ENCODE measurements at places on chromosomes 13 and 19.

DNA sequence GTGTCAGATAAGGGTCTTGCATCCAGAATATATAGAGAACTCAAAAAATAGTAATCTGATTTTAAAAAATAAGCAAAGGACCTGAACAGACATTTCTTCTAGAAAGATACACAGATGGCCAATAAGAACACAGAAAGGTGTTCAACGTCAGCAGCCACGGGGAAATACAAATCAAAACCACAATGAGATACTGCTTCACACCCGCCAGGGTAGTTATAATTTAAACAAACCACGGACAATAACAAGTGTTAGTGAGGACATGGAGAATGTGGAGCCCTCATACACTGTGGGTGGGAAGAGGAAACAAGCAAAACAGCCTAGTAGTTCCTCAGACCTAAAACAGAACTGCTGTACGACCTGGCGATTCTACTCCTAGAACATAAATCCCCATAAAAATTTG is 26.7 kb upstream of the NAPA start:
- no peak for DNase-seq

- no peak for DNase-seq
Measured at GRCh38 chr19:38049105-38049649, 142.2 kb downstream of the SIPA1L3 start.

- no peak for DNase-seq
Measured at GRCh38 chr19:18446811-18447359, 9.0 kb upstream of the ISYNA1 start.

GRCh38 chr19:55259540-55260210 is 858 bp upstream of the PPP6R1 start:
- no peak for DNase-seq

DNA sequence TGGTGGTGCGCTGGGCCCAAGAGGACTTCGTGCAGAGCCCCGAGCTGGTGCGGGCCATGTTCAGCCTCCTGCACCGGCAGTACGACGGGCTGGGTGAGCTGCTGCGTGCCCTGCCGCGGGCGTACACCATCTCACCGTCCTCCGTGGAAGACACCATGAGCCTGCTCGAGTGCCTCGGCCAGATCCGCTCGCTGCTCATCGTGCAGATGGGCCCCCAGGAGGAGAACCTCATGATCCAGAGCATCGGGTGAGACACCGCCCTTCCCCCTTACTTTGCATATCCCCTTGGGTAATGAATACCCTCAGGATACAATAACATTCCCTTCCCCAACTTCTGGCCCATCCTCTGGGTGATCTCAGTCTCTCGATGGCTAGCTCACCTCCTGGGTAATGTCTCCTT is 60.9 kb downstream of the RYR1 start:
- DNase-seq, result no peak

DNA sequence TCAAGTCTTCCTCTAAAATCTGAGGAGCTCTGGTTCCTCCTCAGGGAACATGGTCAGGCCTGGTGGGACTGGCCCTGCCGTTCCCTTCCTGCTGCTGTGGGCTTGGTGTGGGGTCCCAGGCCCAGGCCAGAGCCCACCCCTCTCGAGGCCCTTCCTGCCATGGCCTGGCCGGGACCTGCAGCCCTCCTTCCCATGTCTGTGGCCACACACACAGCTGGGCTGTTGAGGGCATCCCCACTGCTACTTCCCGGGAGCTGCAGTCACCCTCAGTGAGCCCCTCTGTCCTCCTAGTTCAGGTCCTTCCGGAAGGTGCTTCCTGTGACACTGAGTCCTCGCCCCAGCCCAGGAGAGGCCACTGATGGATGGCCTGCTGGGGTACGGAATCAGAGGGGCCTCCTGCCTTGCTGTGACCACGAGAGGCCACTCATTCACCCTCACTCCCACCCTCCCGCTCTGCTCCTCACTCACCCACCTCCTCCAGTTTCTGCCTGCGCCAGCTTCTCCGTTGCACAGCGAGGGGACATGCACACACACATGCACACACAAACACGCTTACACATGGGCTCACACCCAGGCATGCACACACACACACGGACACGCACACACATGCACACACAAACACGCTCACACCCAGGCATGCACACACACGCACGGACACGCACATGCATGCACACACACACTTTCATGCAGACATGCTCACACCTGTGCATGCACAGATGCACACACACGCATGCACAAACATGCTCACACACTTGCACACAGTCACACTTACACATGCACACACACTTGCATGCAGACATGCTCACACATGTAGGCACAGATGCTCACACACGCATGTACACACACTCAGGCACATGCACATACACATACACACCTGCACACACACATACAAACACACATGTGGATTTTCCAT is 7.3 kb upstream of the MCF2L start:
- DNase-seq, result no peak

GRCh38 chr13:109646423-109646822 is 140.0 kb downstream of the IRS2 start:
- DNase-seq, result no peak

DNA sequence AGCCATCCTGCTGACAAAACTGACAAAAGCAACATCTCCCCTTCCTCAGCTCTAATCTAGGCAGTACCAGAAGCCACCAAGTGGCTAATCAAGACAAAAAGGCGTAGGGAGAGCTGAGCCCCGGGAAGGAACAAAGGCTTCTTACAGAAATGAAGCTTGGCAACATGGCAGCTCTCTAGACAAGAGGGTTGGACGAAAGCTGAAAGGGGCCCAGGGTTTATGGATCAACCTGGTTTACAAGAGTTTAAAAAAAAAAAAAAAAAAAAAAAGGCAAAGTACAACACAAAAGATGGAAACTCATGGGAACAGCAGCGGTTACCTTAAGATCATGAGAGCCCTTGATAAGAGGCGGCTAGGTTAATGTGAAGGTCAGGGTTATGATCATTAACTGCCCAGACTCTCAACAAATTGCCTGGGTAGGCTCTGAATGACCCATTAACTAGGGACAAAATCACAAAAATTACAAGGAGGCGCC is 14.0 kb downstream of the ZC3H4 start:
- DNase-seq, result no peak

GRCh38 chr13:96858133-96858826 is 136.0 kb downstream of the OXGR1 start:
- DNase-seq, result no peak

DNA sequence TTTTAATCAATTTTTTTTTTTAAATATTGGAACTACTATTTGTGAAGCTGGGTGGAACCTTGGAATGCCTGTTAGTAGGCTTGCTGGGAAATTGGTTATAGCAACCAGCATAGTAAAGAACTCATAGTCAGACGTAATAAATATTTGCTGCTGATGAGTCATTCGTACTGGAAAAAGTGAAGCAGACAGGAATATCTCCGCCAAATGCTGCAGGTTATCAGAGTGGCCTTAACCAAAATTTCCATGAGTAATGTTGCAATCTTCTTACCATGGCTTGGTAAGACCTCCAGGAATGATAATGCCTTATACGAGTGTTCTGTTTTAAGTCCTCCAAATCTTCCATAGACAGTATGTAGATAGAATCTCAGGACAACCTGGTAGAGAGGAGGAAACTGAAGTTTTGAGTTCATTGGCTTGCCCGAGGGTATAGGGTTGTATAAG is 34.2 kb downstream of the MBNL2 start:
- no peak for DNase-seq

- no peak for DNase-seq
Measured at GRCh38 chr19:50199259-50199555, 4.2 kb upstream of the MYH14 start.

DNA sequence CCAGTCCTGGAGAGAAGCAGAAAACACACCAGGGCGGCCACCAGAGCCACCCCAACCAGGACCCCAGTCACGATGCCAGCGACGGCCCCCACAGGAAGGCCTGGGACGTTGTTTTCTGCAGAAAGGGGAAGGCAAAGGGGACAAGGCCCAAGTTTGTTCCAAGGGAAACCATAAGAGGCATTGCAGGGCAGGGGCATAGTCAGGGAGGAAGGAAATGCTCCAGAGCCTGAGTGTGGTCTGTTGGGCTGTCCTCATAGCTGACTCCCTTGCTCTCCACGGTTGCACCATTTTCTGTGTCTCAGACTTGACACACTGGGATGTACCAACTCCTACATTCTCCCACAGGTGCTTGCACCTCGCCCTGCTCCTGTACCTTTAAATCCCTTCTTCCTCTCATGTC is 5.2 kb downstream of the CEACAM4 start:
- DNase-seq, result no peak

DNA sequence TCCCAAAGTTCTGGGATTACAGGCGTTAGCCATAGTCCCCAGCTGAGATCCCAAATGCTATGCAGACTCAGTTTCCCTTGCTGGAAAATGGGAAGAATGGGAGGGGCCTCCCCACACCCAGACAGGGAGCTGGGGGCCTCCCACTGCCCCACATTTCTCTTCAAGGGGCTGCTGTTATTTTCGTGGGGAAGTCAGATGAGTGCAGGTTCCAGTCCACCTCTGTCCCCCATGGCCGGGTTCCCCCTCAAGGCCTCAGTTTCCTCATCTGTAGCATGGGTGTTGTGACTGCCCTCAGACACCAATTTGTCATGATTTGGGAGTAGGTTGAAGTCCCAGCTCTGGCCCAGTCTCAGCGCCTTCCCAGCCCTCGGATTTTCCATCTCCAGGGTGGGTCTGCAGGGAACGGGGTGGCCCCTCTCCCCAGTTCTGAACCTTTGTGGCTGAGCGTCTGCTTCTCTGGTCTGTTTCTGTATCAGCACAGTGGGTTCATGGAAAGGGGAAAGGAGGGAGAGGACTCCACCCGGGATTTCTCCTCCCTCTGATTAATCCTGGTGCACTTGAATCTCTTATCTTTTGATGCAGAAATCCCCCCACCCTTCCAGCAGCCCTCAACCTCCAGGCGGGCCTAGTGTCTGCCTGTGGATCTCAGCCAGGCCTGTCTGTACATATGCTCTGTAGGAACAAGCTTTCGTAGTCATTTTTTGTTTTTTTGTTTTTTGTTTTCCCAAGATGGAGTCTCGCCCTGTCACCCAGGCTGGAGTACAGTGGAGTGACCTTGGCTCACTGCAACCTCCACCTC is 12.2 kb downstream of the NFIC start:
- DNase-seq, result no peak

All from NCI-H1694 (cell line).